ENCODE measurements at places on chromosomes 13 and 19.

- DNase-seq: no peak
Observed at GRCh38 chr19:51294211-51294976, 17.1 kb upstream of the IGLON5 start.

DNA sequence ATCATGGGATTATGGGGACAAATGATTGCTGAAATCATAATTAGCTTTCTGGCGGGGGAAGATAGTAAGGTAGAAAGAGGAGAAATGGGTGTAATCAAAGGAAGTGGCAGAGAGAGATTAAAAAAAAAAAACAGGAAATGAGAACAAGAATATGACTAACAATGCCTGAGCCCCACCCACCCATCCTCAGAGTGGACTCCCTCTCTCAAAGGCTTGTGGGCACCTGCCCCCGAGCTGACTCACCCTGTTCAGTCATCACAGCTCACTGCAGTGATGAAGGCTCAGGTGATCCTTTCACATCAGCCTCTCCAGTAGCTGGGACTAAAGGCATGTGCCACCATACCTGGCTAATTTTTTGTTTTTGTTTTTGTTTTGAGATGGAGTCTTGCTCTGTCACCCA is 26.4 kb upstream of the TPT1 start:
- DNase-seq: no peak

- DNase-seq: no peak
Observed at GRCh38 chr13:75319254-75319653, 162.7 kb downstream of the TBC1D4 start.

GRCh38 chr19:43731346-43731745 is 15.5 kb downstream of the IRGC start:
- DNase-seq: no peak

- DNase-seq: no peak
Observed at GRCh38 chr13:22862478-22862877, 318.3 kb upstream of the SGCG start.

DNA sequence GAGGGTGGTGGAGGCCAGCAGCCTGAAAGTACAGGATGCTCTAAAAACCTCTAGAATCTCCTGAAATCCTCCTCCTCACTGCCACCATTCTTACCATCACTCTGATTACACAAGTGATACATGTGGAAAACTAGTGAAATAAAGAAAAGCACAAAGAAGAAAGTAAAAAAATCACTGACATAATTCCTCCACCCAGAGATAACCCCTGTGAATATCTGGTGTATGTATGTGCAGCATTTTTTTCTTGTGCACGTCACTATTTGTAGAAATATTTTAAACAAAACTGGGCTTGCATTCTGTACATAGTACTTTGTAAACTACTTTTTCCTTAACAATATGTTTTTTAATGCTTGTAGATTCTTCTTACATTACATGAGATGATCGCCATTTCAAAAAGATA is 73.2 kb downstream of the CDADC1 start:
- no peak for DNase-seq

DNA sequence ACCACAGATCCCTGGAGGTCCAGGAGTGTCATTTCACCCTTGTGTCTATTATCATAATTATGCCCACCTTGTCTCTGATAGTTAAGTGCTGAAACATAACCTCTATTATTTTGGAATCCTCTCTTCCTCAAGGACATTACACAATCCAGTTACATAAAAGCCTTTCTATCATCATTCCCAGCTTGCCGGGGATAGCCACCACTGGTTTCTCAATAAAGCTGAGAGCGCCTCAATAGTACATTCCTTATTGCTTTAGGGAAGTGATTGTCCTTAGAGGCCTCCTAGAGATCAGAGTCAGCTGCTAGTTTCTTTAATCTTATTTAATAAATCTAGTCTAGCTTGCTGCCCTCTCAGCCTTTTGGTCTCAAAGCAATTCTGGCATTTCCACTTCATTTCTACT is 490.0 kb upstream of the ATXN8OS start:
- DNase-seq: no peak

DNA sequence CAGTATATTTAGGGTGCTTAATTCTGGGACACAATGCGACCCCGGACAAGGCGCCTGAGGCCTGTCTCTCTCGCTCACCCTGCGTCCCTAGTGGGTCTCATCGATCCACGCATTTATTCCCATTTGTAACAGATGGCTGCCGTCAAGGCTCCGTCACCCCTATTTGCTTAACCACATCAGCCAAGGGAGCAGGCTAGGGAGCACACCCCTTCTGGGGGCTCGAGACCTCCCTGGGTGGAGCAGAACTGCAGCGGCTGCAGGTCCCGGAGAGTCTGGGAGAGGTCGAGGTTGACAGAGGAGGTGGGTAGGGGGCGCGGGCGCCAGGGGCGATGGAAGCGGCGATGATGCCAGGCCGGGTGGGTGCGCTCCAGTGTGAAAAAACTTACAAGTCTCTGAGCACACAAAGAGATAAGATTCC is 507 bp downstream of the ALG5 start:
- DNase-seq: no peak

DNA sequence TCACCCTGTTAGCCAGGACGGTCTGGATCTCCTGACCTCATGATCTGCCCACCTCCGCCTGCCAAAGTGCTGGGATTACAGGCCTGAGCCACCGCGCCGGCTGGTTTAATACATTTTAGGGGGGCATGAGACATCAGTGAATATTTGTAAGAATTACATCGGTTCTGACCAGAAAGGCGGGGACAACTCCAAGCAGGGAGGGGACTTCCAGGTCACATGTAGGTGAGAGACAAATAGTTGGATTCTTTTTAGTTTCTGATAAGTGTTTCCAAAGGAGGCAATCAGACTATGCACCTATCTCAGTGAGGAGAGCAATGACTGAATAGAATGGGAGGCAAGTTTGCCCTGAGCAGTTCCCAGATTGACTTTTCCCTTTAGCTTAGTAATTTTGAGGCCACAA is 3.7 kb upstream of the ZNF552 start:
- no peak for DNase-seq

DNA sequence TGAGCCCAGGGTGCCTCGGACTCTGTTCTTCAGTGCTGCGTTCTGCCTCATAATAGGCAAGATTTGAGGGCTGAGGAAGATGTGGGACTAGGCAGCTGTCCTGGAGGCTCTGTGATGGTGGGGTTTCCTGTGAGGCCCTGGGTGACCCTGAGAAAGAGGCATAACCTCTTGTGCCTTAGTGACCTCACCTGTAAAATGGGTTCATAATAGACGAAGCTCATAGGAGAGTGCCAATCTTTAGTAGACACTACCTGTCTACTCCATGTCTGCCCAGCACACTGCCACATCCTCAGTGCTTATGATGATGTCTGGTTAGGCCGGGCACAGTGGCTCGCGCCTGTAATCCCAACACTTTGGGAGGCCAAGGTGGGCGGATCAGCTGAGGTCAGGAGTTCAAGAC is 23.4 kb downstream of the RRAS start:
- DNase-seq: no peak

DNA sequence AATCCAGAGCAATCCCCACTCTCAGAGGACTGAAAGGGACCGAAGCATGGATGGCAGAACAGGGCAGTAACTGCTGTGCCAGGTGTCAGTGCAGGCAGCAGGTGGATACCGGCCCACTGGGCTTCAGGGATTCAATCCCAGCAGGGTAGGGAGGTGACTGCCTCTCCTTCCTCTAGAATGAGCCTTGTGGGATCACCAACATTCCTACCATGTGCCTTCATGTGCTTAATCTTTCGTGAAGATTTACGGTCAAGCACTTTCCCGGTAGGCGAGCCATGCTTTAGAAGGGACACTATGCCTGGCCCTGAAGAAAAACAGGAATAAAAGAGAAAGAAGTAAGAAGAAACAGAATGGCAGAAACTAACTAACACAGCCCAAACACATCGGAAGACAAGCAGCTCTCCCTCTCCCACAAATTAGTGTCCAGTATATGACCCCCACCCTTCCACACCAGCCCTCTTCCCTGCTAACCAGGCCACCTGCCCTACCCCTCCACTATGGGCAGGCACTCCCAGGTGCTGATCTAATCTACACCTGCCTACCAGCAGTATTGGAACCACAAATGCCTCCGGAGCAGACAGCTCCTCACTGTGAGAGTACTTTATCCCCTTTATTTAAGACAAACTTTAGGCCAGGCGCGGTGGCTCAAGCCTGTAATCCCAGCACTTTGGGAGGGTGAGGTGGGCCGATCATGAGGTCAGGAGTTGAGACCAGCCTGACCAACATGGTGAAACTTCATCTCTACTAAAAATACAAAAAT is 162.5 kb downstream of the NUFIP1 start:
- no peak for DNase-seq

DNA sequence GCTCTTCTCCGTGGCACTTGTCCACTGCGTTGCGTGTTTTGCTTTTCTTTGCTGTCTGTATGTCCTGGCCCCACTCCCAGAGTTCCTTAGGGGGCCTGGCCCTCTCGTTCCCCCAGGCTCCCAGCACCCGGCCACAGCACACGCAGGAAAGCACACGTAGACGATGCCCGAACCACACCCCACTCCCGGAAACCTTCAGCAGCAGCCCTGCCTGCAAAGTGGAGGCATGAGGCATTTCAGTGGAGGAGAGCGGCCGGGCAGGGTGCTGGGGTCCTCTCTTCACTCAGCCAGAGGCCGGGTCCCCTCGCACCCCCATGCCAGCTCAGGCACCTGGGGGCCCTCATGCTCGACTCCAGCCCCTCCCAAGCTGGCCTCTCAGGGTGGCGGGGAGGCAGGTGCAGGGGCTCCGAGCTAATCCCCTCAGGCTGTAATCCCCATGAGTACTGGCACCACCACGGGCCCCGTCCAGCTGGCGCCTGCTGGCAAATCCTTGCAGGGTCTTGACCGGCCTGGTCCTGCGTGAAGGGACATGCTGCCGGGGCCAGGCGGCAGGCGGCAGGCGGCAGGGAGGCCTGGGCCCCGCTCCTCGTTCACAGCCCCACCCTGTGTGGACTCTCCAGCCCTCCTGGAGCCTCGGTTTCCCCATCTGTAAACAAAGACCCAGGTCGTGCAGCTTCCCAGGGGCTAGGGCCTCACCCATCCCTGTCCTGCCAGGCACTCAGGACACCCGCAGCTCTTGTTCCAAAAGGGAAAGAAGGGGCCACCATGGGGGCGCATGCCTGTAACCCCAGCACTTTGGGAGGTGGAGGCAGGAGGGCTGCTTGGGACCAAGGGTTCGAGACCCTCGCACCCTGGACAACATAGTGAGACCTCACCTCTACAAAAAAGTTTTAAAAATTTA is 7.0 kb downstream of the PIP5K1C start:
- DNase-seq: no peak

DNA sequence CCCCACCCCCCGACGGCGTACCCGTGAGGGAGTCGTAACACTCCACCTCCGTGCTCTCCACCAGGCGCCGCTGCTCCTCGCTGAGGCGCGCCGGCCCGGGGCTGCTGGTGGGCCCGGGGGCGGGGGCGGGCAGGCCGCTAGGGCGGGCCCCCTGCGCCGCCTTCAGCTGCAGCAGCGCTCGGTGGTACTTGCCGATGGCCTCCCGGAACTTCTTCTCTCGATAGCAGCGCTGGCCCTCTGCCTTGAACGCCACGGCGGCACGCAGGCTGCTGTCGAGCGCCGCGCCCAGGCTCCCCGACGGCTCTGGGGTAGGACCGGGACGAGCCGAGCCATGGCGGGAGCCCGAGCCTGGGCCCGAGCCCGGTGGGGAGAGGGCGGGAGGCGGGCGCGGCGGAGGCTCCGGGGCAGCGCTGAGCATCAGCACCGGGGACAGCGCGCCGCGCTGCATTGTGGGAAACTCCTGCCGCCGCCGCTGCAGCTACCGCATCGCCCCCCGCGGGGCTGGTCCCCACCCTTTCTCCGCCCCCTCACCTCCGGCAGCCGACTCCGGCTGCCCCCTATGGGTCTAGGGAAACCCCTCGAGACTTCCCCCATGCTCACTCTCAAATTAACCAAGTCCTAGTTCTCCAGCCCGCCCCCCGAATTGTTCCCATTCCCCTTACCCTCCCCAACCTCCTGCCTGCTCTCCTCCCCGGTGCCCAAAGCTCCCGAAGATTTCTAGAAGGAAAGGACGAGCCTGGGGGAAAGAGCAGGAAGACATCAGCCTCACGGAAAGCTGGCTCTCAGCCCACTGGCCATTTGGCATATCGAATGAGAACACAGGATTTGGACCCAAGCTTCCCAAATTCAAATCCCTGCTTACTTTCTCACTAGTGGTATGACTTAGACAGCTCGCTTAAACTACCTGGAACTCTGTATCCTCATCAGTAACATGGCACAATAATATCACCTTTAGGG is at the start of gene TTC9B:
TSS of gene TTC9B (minus strand) at position 451 of the 957 bp plus-strand sequence. CDS start at position 448, 3 bp downstream.
- DNase-seq: no peak

DNA sequence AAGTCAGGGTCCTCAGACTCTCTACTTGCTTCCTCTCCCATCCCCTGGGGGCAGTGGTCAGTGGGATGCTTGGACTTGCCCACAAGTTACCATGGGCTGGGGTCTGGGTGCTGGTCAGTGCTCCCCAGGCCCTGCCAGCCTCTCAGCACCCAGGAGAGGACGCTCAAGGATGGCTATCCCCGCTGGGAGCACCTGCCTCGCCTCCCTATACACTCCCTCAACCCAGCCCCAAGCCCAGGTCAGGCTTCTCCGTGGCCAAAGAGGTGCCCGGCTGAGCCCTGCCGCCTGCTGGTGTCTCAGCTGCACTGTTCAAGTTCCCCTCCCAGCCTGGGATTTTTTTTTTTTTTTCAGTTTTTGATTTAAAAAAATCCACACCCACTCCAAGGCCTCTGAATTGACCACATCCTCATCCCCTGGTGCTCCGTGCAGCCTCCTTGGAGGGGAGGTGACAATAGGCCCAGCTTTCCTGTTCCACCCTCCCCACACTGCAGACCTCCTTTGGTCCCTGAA is 10.8 kb downstream of the F2RL3 start:
- DNase-seq: no peak

- no peak for DNase-seq
Observed at GRCh38 chr13:40588101-40588500, 78.3 kb downstream of the FOXO1 start.

DNA sequence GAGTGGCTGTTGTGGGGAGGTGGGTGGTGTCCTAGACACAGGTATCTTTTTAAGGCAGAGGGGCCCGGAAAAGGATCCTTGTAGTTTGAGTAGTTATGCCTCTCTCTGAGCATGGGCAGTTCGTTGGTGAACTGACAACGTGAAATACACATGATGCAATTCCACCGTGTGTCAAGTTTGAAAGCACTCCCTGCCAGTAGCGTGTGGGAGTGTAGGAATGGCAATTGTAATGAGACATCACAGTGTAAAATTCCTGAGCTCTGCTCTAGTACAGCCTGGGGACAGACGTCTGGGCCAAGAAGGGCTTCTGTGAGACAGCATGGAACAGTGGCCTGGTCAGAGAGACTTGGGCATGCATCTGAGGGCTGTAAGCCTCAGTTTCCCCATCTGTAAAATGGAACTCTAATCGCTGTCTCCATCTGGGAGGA is 10.4 kb upstream of the ASF1B start:
- DNase-seq: no peak

GRCh38 chr13:34628209-34628682 is 313.8 kb upstream of the NBEA start:
- DNase-seq: no peak

DNA sequence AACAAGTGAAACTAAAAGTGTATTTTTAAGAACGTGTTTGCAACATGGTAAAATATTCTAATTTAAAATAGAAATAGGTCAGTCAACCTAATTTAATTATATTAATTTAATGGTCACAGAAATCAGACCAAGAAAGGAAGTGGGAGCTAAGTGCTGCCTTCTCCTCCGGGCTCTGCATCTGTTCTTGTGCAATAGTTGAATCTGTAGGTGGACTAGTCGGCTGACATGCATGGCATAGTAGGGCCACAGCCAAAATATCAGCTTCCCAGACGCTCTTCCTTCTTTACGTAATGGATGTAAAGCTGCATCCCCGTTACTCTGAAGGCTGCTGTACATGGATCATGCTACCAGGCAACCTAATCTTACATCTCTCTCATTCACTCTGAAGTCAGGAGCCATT is 47.3 kb downstream of the COL4A1 start:
- no peak for DNase-seq

All from hematopoietic multipotent progenitor cell treated with erythropoietin and hydrocortisone succinate and interleukin-3 and kit ligand, for 15 days (in vitro differentiated cells).